ENCODE measurements at places on chromosomes 3 and 15.

DNA sequence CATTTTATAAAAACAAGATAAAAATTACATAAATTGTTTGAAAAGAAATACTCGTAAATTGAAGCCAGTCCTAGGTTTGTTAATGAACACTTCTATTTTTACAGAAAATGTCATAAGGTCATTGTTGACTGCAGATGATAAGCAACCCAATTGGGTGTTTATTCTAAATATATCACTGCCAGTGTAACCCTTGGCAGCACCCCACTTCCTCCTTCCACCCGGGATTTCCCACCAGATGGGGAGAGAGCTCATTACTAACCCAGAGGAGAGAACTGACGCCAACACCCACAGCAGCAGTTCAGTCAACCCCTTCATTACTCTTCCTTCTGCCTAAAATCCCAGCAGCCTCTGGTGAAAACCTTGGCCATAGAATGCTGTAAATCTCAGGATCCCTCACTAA lies 307.6 kb downstream of the GAP43 start:
- peak; percentile 1 for DNase-seq

DNA sequence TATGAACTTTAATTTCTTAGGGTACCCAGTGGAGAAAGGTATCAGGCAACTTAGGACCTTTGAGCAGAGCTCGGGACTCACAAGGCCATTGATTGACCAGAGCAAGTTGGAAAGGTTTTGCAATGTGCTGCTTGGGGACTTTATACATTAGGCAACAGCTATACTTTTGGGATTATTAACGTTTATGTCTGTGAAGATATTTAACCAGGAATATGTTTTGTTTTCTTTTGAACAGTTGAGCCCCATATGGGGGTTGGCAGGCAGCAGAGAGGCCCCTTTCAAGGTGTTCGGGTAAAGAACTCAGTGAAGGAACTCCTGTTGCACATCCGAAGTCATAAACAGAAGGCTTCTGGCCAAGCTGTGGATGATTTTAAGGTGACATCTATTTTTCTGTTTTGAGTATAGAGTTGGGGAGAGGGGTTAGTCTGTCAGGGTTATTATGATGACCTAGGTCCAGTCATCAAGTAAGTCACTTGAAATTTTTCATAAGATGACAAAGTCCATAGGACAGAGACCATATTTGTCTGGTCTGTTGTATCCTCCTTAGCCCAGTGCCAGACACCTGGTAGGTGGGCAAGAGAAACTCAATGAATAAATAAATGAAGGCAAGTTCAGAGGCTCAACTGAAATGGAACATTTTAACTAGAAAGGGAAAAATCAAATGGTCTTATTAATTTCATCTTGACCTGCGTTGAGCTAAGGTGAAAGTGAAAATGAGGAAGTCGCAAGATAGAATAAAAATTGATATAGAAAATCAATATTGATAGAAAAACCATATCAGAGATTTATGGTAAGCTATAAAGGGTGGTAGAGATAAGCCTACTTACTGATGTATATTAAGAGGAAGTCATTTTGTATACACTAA lies 2.8 kb downstream of the NFKBIZ start:
- DNase-seq, result no peak

DNA sequence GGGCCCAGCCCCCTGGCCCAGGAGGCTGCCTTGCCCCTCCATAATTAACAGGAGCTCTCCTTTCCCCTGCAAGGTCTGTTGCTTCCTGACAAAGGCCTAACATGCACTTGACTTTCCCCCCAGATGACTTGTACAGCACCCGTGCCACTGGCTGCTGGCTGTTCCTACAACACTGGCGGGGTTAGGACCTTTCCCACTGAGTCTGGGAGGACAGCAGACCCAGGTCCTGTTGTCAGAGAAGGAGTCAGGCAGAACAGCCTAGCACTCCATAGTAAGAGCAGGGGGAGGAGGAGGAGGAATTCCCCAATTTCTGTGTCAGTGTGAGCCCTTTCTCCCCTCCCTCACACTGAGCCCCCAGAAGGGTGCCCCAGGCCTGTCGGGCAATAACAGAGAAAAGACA lies 99.2 kb downstream of the CORO2B start:
- no peak for DNase-seq

- DNase-seq, result no peak
Observed at GRCh38 chr3:11300970-11301369, 28.8 kb downstream of the ATG7 start.

DNA sequence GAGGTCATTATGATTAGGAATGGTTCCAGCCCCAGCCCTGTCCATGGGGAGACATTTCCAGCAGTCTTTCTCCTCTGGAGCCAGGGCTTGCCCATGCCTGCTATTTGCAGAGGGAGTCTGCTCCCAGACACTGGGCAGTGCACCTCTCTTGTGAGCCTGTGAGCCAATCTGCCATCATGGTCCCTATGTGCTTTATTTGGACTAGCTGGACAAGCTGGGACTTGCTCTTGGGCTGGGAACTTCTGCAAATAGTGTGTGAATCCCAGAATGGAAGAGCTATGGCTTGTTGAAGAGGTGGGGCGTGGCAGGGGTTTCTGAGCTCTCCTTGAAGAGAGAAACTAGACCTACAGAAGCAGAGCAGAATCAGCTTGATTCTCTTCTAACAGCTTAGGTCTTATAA lies 53.7 kb upstream of the KY start:
- DNase-seq, result no peak

DNA sequence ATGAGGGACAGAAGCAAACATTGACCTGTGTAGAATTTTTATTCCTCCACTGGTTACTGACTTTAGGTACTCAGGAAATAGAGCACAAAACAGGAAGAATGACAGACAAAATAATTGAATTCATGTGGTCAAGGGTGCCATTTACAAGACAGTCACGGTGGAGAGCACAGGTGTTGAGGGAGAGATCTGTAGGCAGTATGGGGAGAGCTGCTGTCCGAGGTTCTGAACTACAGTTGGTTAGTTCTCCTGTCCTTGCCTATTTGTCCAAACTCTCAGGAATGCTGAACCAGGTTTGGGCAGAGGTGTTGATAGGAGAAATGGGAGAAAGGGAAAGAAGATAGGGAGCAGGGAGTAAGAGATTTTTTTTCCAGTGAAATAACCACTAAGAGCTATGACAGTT lies 178.5 kb upstream of the ZBTB20 start:
- peak; percentile 59 for DNase-seq

DNA sequence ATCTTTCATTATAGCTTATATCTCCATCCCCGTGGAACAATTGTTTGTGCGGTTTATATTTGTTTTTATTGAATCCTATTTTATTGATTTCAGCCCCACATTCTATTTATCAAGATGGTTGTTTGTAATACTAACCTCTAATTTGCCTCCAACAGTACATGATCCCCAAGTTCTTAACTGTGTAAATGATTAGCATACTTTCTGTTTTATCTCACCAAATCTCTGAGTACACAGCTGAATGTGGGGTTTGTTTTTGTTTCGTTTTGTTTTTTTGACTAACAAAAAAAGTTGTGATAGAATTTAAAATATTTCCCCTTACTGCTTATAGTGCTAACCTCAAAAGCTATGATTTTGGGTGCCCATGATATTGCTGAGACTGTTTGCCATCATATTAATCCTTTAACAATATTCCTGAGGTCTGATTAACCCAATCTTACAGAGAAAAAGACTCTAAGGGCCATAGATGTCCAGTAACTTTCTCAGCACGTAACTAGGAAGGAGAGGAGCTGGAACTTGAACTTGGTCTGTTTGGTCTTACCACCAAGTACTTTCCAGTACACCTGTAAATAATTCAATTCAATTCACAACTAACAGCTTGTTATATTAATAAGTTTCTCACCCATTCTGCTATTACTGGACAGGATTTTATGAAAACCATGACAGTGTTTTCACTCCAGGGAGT lies 789.8 kb downstream of the TUSC7 start:
- DNase-seq, result no peak

- peak; percentile 98 for DNase-seq
Observed at GRCh38 chr3:42778644-42779043, 5.6 kb upstream of the CCDC13 start.

DNA sequence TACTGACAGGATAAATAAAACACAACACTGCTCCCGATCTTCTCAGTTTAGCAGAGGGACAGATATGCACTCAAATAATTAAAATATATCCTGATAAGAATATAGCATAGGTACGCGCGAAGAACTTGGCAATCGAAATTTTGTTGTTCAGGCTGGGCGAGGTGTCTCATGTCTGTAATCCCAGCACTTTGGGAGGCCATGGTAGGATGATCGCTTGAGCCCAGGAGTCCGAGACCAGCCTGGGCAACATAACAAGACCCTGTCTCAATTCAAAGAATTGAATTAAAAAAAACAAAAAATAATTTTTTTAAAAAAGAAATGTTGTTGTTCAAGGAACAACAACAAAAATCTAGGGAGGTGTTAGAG lies 7.6 kb downstream of the B2M start:
- DNase-seq, result no peak

GRCh38 chr3:127888564-127889107 lies 26.4 kb upstream of the KBTBD12 start:
- DNase-seq, result peak; percentile 66

- no peak for DNase-seq
Observed at GRCh38 chr15:63638839-63639238, 41.7 kb downstream of the FBXL22 start.

Measured in fibroblast of mammary gland (primary cell).